Dorsolateral prefrontal cortex (tissue), 122 donors: ENCODE measurements at places on chromosomes 16 and 17. TPM values are rescaled to one million over a fixed set of nuclear protein-coding genes. Genes with fewer than 3 reads are reported as not detected.

ABCA9 gene
- total RNA-seq, result 22.8 TPM

SDK2 gene
- 6.8 TPM for total RNA-seq

PPP1R27 gene
- total RNA-seq, result not detected

TP53TG3B gene
- total RNA-seq, result not detected

GRCh38 chr17:33973491-33973890 is 281.6 kb upstream of the CCL2 start:
- DNase-seq, result no peak

DNA sequence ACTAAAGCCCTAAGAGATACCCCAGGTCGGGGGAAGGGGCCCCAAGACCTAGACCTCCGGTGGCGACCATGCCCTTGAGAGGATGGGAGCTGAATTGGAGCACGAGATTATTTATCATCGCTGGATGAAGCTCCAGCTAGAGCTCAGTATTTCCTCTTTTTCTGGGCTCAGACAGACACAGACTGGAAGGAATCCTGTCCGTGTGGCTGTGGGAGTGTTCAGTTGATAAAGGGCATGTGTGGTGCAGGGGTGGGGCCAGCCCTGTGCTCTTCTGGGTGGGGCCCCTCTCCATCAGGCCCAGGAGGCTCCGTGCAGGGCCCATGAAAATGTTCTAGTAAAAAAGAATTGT is 6.3 kb upstream of the CBX4 start:
- DNase-seq, result no peak

GRCh38 chr16:66058172-66058691 is 308.3 kb upstream of the CDH5 start:
- DNase-seq, result no peak

DNA sequence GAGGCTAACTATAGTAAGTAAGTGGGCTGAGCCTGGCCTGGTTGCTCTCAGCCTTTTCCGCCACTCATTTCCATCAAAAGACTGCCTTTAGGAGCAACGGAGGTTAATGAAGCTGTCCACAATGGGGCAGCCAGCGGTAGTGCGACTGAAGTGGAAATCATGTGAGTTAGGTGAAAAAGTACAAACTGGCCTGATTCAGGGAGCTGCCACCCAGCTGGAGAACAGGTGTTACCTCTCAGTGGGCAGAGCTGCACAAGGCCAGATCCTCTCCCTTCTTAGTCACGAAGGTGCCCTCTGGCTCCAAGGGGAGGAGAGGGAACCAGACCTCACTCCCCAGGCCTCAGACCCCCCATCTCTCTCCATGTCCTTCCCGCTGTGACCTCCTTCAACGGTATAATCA is 34.4 kb upstream of the CDRT4 start:
- DNase-seq, result no peak

- no peak for DNase-seq
These were observed 1.8 kb downstream of the CDC42EP4 start for GRCh38 chr17:73309727-73310596.

DNA sequence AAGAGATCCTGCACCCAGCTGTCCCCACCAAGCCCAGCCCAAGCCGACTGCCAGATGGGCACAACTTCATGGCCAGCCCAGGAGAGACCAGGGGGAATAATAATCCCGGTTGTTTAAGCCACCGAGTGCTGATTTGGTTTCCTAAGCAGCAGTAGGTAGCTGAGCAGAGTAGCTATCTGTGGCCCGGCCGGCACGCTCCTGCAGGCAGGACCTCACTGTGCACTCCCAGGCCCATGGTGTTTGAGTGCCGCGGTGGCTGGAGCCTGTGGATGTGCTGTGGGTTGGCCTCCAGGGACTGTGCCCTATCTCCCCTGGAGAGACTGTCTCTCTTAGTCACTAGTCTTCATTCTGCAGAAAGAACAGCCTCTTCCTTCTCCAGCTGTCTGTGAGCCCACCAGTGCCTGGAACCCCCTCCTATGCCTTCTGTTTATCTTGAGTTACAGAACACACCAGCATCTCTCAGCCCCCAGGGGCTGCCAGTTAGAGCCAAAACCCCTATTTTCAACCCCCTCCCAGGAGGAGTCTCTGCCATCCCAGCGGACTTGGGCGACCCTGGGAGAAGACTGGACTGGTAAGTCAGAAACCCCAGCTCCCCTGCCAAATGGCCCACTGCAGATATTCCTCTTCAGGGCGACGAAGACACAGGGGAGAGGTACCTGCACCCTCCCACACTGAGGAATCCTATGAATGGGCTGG is 152.0 kb downstream of the SDK2 start:
- DNase-seq, result no peak

DNA sequence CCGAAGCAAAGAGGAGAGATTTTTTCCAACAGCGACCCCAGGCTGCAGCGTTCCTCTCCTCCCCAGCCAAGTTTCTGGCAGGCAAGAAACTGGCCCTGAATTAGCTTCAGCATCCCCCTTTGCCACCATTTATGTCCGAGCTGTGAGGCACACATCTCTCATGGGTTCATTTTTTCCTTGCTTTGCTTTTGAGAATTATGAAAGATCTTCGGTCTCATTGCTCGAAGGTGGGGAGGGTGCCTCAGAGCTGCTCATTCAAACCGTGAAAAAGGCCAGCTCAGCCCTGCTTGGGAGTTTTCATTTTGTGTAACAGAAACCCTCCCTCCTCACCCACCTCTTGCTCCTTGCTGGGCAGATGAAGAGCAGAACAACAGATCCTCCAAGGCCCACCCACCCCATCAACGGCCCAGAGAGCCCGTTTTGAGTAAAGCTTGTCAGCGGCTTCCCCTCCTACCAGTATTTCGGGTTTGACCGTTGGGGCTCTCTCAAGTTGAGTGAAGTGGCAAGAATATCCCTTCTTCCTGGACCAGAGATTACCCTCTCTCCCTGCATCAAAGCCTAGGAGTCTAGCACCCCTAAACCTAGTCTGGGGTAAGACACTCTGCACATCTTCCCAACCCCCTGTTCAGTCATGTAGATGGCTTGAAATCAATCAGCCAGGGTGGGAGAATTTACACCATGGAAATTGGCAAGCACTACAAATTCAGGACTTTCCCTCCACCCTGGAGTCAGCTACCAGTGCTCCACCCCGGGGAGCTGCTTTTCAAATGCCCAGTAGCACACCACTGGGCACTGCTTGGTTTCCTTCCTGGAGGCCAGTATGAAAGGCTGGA is 1.8 kb downstream of the CCR7 start:
- no peak for DNase-seq
